ENCODE measurements at places on chromosomes 13 and 19.

DNA sequence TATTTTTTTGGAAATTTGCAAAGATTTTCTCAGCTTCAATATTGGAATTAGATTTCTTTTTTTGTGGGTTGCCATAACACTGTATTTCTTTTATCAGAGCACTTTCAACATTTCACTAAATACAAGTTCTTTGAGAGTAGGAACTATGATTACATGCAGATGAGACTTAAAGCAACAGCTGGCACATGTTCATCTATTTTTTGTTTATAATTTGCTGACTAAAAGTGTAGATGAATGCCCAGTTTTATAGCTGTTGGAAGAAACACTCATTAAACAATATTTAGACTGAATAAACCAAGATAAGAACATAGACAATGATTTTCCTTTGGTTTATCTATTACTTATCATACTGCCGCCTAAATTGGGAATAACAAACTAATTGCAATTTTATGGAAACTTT lies 803.0 kb upstream of the KLHL1 start:
- no peak for DNase-seq

DNA sequence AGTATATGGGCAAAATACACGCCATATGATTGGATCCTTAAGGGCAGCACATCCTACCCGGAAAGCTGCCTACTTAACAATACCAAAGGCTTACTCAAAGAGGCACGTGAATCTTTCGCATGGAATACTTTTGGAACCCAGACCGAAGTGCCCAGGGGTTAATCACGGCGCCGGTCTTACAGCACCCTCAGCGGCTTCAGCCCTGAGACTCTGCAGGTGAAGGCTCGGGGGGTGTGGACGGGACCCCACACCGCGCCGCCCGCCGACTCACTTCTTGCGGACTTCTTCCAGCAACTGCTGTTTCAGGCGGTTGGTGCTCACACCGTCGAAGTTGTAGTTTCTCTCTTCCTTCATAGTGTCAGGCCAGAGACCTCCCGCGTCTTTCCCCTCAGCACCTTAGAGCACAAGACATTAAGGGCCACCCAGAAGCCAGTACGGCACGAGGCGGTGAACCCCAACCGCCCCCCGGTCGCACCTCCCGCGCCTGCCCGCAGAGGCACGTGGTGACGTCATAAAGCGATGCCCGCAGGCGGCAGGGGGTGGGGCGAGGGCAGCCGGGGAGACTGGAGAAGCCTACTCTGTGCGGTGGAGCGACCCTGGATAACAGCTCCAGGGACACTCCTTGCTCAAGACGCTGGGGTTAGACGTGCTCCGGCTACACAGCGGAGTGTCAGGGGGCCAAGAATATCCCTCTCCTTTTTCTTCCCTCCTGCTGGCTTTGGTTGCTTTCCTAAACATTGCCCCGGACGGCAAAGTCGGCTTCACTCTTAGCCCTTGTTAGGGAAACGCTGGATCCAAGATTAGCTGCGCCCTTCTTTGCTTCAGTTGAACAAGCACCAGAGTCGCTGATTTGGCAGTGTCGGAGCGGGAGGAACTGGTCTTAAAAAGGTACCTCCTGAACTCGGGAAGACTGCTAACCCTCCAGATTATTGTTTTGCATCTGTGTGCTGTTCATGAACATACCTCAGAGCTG lies at the start of gene CCDC169:
CCDC169 (minus strand) TSS at position 449 of the 973 bp plus-strand sequence; CDS start at position 354, 95 bp downstream.
- DNase-seq: peak; percentile 61

DNA sequence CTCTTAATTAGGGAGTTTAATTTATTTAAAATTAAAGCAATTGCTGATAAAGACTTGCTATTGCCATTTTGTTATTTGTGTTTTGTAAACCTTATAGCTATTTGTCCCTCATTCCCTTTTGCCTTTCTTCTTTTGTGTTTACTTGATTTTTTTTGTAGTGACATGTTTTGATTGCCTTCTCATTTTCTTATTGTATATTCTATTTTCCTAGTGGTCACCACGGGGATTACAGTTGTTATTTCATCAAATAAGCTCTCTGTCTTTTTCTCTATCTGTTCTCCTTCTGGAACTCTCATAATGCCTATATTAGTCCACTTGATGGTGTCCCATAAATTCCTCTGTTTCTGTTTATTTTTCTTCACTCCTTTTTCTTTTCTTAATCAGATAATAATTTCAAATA lies 64.4 kb upstream of the FRY start:
- DNase-seq: no peak

DNA sequence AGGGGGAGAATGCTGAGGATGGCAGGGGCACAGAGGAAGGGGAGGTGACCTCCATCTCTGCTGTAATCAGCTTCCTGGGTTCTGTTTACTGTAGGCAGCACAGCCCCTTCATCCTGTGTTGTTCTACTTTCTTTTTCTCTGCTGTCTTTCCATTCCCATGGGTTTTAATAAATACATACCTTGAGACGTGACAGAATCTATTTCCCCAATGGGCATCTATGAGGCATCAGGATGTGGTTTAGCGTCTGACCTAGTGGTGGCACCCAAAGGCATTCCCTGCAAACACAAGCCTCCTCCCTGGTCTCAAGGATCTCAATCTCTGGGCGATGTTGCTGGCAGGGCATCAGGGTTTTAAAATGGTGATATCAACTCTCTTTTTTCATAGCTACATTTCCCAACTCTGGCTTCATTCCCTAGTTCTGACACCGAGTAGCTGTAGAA lies 60.8 kb downstream of the ALOX5AP start:
- no peak for DNase-seq

GRCh38 chr13:47407808-47408207 lies 511.0 kb upstream of the HTR2A start:
- no peak for DNase-seq

DNA sequence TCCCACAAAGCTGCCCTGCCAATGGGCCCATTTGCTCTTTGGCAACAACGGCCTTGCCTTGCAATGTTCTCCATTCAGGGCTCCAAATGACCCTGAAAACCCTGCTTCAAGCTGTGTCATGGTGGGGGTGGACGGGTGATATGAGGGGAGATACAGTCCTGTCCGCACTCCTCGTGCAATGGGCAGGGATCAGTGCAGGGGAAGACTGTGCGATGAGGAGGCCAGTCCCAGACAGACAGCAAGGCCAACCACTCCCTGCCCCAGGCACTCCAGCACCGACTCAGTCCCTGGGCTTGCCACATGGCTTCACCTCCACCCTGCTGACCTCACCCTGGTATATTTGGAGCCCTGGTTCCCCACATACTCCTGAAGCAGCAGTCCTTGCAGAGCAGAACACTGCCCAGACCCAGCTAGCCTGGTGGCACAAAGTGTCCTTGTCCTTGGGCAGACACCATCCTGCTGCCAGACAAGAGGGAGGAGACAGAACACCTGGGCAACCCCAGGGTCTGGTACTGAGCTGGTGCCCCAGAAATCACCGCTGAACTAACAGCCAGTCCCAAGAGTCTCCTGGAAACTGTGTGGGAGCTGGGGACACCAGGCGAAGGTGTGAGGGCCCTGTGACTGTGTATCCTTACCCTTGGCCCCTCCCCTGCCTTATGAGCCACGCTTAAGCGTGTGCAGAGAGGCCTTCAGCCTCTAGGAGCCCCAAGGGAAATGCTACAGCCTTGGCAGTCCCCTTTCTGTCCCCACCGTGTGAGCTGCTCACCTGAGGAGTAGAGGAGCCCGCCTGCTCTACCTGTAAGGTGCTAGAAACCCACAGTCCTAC lies 9.1 kb upstream of the SLC35E1 start:
- DNase-seq: no peak

- no peak for DNase-seq
Observed at GRCh38 chr13:48148454-48148853, 53.5 kb upstream of the MED4 start.

DNA sequence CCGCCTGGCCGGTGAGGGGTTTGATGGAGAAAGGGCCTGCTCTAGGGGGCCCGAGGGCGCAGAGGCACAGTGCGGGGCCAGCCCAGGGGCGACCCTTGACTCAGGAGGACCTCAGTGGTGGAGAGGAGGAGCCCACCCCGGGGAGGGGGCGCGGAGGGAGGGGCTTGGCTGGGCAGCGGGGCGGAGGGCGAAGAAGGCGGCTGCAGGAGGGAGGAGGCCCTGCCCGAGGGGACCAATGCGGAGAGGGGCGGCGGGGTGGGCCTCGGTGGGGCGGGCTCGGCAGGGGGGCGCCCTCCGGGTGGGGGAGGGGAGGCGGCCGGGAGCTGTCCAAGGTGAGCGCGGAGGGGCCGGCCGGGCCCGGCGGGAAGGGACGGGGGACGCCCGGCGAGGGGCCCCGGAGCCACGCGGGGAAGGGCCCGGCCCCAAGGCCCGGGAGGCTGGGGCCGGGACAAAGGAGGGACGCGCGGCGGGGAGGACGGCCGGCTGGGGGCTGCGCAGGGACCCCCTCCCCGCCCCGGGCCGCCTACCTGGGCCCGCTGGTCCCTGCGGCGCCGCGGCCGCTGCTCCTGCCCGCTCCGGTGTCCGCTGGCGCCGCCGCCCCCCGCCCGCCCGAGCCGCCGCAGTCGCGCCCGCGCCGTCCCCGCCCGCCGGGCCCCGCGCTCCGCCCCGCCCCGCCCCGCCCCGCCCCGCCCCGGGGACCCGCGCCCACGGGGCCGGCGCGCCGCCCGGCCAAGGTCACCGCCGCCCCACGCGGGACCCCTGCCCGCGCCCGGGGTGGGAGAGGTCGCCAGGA lies at the start of gene DIRAS1:
DIRAS1 (minus strand) TSS at position 596 of the 793 bp plus-strand sequence. CDS start 3,566 bp downstream, outside the sequence.
- DNase-seq: no peak

- no peak for DNase-seq
Observed at GRCh38 chr19:5996623-5997320, 18.8 kb upstream of the RANBP3 start.

DNA sequence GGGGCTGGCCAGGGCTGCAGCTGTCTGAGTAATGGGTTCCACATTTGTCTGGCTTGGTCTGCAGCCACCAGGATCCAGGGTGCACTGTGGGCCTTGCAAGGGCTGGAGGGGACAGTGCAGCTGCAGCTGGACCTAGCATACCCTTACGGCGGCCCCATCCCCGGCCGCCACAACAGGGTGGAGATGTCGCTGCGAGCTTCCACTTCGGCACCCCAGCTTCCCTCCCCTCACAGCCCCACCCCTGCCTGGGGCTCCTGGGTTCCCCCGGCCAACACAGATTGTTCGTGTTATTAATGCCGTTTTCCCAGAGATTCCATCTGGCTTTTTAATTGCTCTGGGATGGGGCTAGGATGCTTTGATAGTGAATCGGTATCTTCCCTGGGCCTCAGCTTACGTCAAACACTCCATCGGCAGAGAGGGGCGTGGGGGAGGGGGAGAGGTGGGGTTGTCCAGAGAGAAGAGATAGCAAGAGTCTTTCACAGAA lies 5.8 kb downstream of the CEBPA start:
- DNase-seq: peak; percentile 48

GRCh38 chr13:83166550-83166949 lies 715.7 kb downstream of the SLITRK1 start:
- no peak for DNase-seq

DNA sequence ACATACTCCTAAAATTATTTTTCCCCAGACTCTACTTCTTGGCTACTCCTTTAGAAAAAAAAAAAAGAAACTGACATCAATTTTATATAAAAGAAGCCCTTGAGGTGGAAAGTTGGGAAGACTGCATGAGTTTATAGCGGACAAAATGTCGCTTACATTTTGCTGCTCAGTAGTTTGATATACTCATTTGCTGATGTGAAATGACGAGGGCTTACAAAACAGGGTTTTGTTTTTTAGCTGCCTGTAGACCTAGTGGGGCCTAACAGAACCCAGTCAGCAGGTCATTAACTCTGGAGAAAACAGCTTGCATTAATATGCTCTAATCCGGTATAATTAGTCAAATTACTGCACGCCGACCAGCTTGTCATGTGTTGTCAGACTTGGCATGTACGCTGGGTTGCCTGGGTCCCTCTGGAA lies 37.6 kb upstream of the MAB21L1 start:
- peak; percentile 86 for DNase-seq

DNA sequence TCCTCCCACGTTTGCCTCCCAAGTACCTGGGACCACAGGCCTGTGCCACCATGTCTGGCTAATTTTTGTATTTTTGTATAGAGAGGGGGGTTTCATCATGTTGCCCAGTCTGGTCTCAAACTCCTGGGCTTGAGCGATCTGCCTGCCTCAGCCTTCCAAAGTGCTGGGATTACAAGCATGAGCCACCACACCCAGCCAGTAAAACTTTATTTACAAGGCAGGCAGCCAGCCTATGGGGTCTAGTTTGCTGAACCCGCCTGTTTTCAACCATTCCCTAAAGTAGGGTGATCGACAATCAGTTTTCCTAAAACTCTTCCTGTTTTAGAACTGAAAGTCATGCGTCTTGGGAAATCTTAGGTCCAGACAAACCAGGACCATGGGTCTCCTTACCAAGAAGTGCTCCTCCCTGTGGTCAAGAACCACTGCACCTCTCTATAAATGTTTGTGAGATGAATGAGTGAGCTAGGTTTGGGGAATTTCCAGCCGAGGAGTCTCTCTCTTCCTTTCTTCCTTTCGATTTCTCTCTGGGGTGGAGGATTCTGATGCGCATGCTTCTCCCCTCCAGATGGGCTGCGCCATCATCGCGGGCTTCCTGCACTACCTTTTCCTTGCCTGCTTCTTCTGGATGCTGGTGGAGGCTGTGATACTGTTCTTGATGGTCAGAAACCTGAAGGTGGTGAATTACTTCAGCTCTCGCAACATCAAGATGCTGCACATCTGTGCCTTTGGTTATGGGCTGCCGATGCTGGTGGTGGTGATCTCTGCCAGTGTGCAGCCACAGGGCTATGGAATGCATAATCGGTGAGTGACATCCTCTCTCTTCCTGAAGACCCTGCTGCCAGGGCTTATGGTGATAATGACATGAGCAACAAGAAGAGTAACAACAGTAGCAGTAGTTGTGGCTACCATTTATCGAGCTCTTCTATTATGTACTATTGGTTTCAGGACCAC lies 38.7 kb downstream of the ADGRE1 start:
- no peak for DNase-seq

DNA sequence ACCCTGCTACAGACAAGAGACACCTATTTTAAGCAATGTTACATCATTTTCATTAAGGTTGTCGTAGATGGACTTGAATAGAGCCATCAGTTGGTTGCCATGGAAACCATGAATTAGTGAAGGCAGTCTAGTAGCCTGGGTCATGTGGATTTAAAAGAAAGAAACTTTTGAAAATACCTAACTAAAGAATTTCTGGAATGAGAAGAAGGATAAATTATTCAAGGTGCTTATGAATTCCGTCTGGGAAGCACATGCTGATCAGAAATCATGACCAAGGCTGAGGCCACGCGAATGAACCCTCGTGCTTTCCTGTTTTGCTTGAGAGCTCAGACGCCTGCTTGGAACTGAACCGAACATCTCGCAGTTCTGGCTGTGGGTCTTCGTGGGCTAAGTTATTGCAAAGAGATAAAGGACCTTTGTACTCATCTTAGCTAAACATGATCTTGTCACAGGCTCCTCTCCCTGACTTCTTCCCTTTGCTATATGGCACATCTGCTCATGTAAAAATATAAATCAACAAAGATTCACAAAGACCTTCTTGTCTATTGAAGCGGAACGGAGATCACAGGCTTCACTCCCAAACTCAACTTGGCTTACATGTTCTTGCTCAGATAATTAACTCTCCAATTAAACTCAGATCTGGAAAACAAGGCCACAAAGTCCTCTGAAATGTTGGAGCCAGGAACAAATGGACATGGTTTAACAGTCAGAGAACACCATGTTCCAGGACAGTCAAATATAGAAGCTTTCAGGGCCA lies 140.2 kb downstream of the NUFIP1 start:
- DNase-seq: no peak
